Suppressor macrophage treated with lipopolysaccharide for 4 hours (primary cell): ENCODE measurements at places on chromosomes 5 and 9.

- DNase-seq = no peak
These were observed 498 bp downstream of the ZNF367 start for GRCh38 chr9:96417661-96418082.

- DNase-seq = peak; percentile 45
These were observed 2.0 kb upstream of the C5orf15 start for GRCh38 chr5:133970325-133970909.

- DNase-seq = no peak
These were observed 36.4 kb upstream of the DAPK1 start for GRCh38 chr9:87461256-87461655.

- no peak for DNase-seq
These were observed 38.1 kb downstream of the ANGPTL2 start for GRCh38 chr9:127084076-127085039.

DNA sequence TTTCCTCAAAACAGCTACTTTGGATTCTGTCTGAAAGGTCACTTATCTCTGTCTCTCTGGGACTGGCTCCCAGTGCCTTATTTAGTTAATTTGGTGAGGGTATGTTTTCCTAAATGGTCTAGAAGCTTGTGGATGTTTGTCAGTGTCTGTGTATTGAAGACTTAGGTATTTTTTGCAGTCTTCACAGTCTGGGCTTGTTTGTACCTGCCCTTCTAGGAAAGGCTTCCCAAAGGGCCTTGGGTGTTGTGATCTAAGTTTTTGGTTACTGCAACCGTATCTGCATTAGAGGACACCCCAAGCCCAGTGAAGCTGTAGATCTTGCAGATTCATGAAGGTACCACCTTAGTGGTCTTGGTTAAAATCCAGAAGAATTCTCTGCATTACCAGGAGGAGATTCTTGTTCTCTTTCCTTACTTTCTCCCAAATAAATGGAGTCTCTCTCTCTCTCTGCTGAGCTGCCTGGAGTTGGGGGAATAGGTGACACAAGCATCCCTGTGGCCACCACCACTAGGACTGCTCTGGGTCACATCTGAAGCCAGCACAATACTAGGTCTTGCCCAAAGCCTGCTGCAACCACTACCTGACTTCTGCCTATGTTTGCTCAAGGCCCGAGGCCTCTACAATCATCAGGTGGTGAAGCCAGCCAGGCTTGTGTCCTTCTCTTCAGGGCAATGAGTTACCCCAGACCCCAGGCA lies 17.8 kb upstream of the CCNB1 start:
- no peak for DNase-seq

DNA sequence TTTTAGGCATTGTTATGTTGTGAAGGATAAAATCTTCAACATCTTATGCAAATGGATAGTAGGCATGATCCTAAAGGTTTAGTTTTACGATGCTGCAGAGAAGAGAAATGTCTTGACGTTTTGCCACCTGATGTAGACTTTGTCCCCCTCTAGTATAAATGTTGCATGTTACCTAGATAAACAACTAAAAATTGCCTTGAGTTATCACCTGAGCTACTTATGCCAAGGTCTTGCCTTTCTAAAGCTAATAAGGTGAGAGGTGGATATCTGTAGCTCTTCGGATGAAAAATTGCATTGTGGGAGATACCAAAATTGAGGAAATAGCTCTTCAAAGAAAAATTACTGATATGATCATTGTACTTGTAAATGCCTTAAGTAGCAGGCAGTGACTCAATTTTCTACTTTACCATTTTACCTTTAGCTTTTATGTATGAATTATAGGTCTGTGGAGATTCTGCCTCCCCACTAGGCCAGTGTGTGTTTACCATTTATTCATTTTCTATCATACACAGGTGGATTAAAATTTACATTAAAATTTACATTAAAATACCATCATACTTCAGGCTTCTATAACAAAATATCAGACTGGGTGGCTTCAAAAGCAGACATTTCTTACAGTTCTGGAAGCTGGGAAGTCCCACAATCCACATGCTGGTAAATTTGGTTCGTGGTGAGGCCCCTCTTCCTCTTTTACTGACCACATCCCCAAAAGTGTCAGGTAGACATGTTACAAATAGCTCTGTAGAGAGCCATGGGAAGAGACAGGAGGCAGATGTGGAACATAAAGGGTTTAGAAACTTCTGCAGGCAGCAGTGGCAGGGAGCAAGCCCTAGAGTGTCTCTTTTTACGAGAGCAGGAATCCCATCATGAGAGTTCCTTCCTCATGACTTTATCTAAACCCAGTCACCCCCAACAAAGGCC lies 100.7 kb upstream of the ERBIN start:
- DNase-seq = peak; percentile 51
